ENCODE measurements at places on chromosomes 6 and 20. TPM values are rescaled to one million over a fixed set of nuclear protein-coding genes. Genes with fewer than 3 reads are reported as not detected.

SESN1 gene
- total RNA-seq = 30.2 TPM

VWA7 gene
- 1.6 TPM for total RNA-seq

GRCh38 chr20:38523697-38524096 lies 51.1 kb downstream of the RALGAPB start:
- no peak for DNase-seq

DNA sequence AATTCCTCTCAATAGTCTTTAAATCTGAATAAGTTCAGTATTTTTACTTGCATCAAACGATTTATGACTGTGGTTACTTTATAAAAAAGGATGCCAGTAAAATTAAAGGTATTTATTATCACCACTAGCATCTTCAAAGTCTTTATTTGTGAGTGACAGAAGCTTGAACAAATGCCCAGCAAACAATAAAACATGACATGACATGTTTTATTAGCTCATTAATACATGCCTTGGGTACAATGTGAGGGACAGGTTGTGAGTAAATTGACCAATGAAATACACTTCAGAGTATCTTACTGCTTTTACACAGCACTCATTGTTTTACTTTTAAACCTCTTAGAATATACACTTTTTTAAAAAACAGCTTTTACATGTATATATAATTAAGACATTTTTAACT lies 113.4 kb upstream of the BEND3 start:
- DNase-seq = no peak

All from mesothelial cell of epicardium (in vitro differentiated cells).